LHCN-M2 (cell line): ENCODE measurements at places on chromosomes 16 and 17.

GRCh38 chr17:63447471-63448009 lies 1.4 kb upstream of the CYB561 start:
- DNase-seq, result no peak

- no peak for DNase-seq
These were observed 43.6 kb downstream of the TOM1L2 start for GRCh38 chr17:17928398-17929287.

DNA sequence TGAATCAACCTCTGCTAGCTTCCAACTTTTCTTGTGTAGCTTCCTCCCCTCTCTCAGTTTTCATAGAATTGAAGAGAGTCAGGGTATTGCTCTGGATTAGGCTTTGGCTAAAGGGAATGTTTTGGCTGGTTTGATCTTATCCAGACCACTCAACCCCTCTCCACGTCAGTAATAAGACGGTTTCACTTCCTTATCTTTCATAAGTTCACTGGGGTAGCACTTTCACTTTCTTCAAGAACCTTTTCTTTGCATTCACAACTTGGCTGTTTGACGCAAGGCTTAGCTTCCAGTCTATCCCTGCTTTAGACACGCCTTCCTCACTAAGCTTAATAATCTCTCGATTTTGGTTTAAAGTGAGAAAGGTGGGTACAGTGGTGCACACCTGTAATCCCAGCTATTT lies 29.7 kb upstream of the OR1A2 start:
- no peak for DNase-seq

GRCh38 chr17:30952638-30953393 lies 18.0 kb upstream of the RNF135 start:
- no peak for DNase-seq

DNA sequence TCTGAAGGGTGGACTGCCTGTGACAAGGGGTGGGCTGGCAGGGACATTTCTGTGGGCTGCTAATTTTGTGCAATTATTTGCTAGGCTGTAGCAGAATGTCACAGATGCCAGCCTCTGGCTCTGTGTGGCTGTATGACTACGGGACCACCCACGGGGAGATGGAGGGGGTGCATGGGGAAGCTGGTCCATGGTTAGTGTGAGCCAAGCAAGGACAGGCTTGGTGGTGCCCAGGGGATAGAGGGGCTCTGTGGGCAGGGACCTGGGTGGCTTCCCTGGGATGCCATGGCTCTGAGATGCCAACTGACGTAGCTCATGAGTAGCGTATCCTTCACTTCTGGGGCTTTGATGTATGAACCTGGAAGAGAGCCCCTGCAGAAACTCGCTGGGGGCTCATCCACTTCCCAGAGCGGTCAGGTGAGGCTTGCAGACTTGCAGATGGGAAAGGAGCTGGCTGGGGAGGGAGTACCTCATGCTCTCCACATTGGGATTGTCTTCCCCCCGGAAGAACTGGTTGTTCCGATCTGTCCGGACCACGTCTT lies 87.2 kb downstream of the TBC1D16 start:
- DNase-seq, result no peak

- DNase-seq, result peak; percentile 80
These were observed 11.4 kb downstream of the SLC7A6 start for GRCh38 chr16:68275611-68276191.

GRCh38 chr17:81859906-81860755 lies at the start of gene P4HB:
Gene P4HB, minus strand, starts transcription at chr17:81860535. Its CDS starts 64 bp downstream, at chr17:81860471.
- no peak for DNase-seq

DNA sequence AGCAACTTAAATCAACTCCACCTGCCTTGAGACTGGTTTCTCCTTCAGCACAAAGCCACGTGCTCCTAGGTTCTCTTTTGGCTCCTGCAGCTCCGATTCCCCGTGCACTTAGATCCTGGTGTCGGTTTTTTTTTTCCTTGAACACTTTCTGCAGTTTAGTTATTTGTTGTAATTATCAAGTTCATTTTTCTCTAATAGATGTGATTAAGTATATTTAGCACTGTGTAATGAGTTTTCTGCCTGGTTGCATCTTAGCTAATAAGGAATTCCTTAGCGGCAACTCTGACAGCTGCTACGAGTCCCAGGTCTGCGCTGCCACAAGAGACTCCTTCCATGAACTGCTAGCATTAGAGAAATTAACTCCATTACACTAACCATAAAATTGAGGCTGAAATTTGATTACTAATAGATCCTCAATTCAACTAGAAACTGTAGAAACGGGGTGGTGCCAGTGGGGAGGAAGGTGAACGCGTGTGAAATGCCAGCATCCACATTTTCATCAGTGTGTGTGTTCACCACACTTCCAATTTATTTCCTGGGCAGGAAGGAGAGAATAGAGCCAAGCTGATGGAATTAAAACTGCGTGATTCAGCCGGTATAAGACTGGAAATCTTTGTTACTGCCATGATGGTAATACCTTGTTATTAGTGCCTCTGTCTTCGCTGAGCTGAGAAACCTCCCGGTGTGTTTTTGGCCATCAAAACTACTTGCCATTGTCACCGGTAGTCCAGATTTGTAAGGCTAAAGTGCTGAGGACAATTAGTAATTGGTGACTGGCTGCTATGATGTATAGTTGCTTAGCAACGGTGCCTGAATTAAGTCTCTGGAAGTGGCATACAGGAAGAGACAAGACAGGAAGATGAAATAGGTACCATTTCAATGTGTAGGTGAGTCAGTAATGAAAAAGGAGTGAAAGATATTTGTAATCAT lies 232.4 kb downstream of the IRX3 start:
- no peak for DNase-seq

GRCh38 chr16:23141959-23142740 lies 7.1 kb downstream of the USP31 start:
- no peak for DNase-seq

- no peak for DNase-seq
These were observed 166.4 kb downstream of the C16orf95 start for GRCh38 chr16:87150681-87151280.

- DNase-seq, result no peak
These were observed 163.5 kb upstream of the KIF2B start for GRCh38 chr17:53659181-53659580.

GRCh38 chr16:30996985-30997724 lies 12.1 kb downstream of the HSD3B7 start:
- DNase-seq, result peak; percentile 72

DNA sequence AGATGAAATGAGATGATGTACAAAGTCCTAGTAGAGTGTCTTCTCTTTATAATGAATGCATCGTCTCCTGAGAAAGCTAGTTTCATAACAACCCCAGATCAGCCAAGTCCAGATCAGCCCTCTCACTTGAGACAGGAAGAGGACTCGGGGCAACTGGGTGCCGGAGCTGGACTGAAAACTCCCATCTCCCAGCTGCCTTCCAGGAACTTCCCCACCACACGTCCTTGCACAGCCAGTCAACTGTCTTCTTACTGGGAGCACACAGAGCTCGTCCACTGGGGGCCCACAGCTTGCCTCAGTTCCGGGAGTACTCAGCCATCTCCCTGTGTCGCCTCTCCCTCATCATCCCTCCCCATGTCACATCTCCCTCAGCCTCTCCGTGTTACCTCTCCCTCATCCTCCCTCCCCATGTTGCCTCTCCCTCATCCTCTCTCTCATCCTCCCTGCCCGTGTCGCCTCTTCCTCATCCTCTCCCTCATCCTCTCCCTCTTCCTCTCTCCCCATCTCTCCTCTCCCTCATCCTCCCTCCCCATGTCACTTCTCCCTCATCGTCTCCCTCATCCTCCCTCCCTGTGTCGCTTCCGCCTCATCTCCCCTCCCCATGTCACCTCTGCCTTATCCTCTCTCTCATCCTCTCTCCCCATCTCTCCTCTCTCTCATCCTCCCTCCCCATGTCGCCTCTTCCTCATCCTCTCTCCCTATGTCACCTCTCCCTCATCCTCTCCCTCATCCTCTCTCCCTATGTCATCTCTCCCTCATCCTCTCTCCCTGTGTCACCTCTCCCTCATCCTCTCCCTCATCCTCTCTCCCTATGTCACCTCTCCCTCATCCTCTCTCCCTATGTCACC lies 22.4 kb upstream of the KCNH6 start:
- no peak for DNase-seq

DNA sequence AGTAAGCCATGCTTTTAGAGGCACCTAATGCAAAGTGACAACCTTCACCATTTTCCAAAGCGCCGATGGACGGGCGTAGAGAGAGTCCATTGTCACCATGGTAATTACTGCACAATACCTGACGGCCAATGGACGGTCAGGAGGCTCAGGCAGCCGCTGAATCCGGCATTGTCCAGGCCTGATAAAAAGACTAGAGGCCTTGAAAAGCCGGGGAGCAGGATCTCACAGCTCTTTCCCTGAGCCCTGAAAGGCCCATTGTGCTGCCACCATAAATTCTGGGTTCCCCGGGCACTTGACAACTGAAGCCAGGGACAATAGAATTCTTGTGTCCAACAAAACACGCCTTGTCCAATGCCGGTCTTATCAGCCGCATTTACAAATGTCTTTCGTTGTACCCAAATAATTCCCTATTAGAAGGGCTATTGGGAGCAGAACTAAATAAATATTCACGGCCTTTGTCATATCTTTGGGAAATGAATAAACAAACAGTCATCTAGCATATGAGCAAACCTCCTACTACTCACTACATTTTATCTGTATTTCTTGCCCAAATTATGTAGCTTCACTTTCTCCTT lies 62.4 kb downstream of the CDH11 start:
- DNase-seq, result no peak

- peak; percentile 18 for DNase-seq
These were observed 8.5 kb upstream of the LONP2 start for GRCh38 chr16:48235556-48236136.

DNA sequence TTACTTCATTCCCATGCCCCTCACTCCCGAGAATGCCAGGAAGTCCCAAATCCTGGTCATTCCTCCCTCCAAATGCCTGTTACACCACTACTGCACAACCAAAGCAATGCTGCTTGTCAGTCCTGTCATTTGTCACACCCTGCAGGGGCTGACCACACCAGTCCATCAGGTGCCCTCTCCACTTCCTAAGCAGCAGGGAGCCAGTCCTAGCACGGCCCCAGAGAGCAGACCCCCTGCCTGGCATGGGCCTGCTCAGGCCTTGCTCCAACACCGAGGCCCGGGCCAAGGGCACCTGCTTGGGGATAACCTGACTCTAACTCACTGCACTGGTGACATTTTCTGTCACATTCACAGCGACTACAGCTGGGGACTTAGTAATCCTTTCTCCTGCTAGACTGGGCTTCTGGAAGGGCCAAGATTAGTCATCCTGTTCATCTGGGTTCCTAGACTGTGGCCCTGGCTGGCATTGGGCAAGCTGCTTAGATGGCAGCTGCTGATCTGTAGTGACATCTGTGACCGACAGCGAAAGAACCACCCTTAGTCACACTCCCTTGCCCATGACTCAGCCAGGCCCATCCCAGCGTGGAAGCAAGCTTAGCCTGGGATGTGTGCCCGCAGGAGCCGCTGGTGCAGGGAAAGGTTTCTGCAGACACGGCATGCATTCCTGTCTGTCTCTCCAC lies 5.4 kb downstream of the ALYREF start:
- peak; percentile 98 for DNase-seq

DNA sequence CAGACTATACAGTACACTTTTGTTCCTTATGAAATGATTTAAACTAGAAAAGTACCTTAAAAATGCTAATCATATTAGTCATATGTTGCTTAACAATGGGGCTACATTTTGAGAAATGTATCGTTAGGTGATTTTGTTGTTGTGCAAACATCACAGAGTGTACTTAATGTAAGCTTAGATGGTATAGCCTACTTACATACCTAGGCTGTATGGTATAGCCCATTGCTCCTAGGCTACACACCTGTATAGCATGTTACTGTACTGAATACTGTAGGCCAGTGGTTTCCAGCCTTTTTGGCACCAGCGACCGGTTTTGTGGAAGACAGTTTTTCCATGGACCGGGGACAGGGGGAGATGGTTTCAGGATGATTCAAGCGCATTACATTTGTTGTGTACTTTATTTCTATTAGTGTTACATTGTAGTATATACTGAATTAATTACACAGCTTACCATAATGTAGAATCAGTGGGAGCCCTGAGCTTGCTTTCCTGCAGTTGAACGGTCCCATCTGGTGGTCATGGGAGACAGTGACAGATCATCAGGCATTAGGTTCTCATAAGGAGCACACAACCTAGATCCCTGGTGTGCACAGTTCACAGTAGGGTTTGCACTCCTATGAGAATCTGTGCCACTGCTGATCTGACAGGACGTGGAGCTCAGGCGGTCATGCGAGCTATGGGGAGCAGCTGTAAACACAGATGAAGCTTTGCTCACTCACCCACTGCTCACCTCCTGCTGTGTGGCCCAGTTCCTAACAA lies 35.0 kb upstream of the MRC2 start:
- DNase-seq, result peak; percentile 82

- no peak for DNase-seq
These were observed 73.0 kb downstream of the YPEL2 start for GRCh38 chr17:59404471-59404870.

DNA sequence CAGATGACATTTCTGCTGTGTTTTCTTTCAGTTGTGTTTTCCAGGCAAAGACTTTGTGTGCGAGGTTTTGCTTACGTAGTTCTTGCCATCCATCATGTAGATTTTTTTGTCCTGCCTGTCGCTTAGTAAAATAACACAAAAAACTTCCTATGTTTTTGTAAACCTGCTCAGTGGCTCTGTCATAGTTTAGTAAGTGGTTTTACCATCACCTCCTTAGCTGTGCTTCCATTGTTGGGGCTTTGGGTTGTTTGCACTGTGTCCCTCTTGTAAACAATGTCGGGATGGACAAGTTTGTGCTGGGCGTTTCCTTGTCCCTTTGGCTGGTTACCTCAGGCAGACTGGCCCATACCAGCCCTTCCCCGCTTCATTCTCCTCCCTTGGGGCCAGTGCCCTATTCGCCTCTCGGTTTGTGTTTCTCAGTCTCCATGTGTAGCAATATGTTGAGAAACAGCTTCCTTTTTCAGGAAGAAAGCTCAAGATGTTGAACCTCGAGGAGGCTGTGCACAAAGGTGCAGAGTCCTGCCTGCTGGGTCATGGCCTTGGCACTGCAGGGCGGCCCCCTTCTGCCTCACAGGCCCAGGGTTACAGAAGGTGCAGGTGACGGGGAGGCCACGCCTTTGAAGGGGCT lies 74.6 kb downstream of the KSR1 start:
- DNase-seq, result no peak

GRCh38 chr17:80287806-80288567 lies 27.3 kb downstream of the RNF213 start:
- DNase-seq, result no peak

GRCh38 chr16:50395763-50396710 lies 27.2 kb upstream of the BRD7 start:
- DNase-seq, result no peak

DNA sequence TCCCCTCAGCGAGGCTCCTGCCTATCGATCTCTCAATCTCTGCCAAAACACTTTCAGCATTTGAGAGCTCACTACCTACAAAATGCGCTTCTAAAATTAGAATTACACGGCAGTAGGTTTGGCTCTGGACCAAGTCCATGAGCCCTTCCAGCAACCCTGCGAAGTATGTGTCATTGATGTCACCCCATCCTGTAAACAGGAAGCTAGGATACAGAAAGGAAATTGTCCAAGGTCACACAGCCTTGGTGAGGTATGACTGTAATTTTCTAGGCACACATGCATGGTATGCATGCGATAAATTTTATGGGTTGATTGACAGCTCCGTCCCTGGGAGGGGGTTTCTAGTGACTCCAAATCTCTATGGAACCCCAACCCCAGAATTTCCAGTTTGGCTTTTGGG lies 330.3 kb upstream of the CDH5 start:
- DNase-seq, result no peak

GRCh38 chr17:51046514-51047384 lies 73.9 kb downstream of the SPAG9 start:
- peak; percentile 97 for DNase-seq

- no peak for DNase-seq
These were observed 27.5 kb upstream of the HELZ start for GRCh38 chr17:67272312-67273047.
